ENCODE measurements at places on chromosomes 11 and 22. TPM values are rescaled to one million over a fixed set of nuclear protein-coding genes. Genes with fewer than 3 reads are reported as not detected.

Gene ASCL2
- 0.69 TPM for total RNA-seq

Gene CPT1A
- 13.6 TPM for total RNA-seq

Gene ADAMTS8
- 2.5 TPM for total RNA-seq

Gene MRGPRX4
- not detected for total RNA-seq

Gene TRPC6
- 5.3 TPM for total RNA-seq

Gene FAT3
- 304 TPM for total RNA-seq

Gene OR5A1
- total RNA-seq: not detected

Gene KRTAP5-4
- total RNA-seq: not detected

Gene ACR
- total RNA-seq: not detected

Gene TRAF6
- total RNA-seq: 14.8 TPM

Gene PAMR1
- total RNA-seq: 7.2 TPM

Gene POLR2L
- total RNA-seq: 45.2 TPM

Gene POU2AF2
- not detected for total RNA-seq

Gene DEUP1
- total RNA-seq: 1.8 TPM

Gene E2F8
- 0.92 TPM for total RNA-seq

Gene OVCH2
- not detected for total RNA-seq

Gene RAB39A
- total RNA-seq: 27.0 TPM

Gene RAC2
- total RNA-seq: 1.2 TPM

Gene NADSYN1
- total RNA-seq: 24.5 TPM

Gene APOA1
- total RNA-seq: 1.4 TPM

Gene HBG2
- 2,344 TPM for total RNA-seq

Gene ABCG4
- total RNA-seq: 9.0 TPM

Gene INS
- total RNA-seq: not detected

Gene GPR152
- not detected for total RNA-seq

Gene SYCE3
- not detected for total RNA-seq

Gene MIAT
- 125 TPM for total RNA-seq

Gene OR4A15
- not detected for total RNA-seq

Gene MMP8
- total RNA-seq: 0.23 TPM

Gene TIRAP
- 3.2 TPM for total RNA-seq

Gene PKNOX2
- 6.9 TPM for total RNA-seq

Gene CBLIF
- not detected for total RNA-seq

Gene ZNRD2
- total RNA-seq: 25.4 TPM

Gene ANGPTL5
- total RNA-seq: 0.23 TPM

Gene NECTIN1
- total RNA-seq: 33.9 TPM

Gene SAA2
- total RNA-seq: not detected

Gene OR6A2
- 1.8 TPM for total RNA-seq

Gene BIRC3
- total RNA-seq: 4.4 TPM

Gene MS4A1
- total RNA-seq: 0.23 TPM

Gene MAPK8IP2
- 76.6 TPM for total RNA-seq

Gene NPAS4
- 1.6 TPM for total RNA-seq

Gene MRGPRE
- total RNA-seq: not detected

Gene MAPK8IP1
- total RNA-seq: 131 TPM

Gene FOLH1
- total RNA-seq: 4.6 TPM

Gene NTM
- 224 TPM for total RNA-seq

Gene MUC5B
- not detected for total RNA-seq

Gene KLHL35
- 23.8 TPM for total RNA-seq

Gene NFRKB
- total RNA-seq: 19.8 TPM

Gene KCNJ1
- total RNA-seq: 0.23 TPM

Gene GTSE1
- total RNA-seq: 3.0 TPM

Gene P2RX3
- total RNA-seq: 0.23 TPM

Gene TMEM135
- total RNA-seq: 35.1 TPM

Gene PTPRCAP
- not detected for total RNA-seq

Gene MS4A6A
- 2.5 TPM for total RNA-seq

Gene IRAG1
- total RNA-seq: 3.7 TPM

Gene PTPN5
- total RNA-seq: 43.4 TPM

Gene WNT11
- 0.69 TPM for total RNA-seq

Gene C11orf87
- total RNA-seq: 90.7 TPM

Gene RIC3
- 72.9 TPM for total RNA-seq
